C1 segment of cervical spinal cord (tissue), 14 donors: ENCODE measurements at places on chromosomes 7 and 10.

DNA sequence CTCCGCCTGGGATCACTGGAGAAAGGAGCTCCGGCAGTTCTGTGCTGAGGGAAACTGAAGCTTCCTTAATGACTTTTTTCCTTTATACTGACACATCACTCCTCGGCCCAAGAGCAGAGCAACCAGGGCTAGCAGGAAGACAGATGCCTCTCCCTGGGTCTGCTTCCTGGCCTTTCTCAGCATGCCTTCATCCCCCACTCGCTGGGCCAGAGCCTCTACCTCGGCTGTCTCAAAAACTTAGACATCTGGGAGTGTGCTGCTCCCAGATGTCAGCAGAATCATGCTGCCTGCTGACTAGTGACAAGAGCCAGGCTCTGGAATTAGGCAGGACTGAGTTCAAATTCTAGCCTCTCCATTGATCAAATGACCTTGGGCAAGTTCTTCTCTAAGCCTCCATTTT is 24.4 kb upstream of the LRRC4 start:
- no peak for DNase-seq

- DNase-seq: no peak
These were observed 213.7 kb downstream of the ELMO1 start for GRCh38 chr7:37234928-37235327.

- no peak for DNase-seq
These were observed 96.4 kb upstream of the DNAAF5 start for GRCh38 chr7:630111-630511.

DNA sequence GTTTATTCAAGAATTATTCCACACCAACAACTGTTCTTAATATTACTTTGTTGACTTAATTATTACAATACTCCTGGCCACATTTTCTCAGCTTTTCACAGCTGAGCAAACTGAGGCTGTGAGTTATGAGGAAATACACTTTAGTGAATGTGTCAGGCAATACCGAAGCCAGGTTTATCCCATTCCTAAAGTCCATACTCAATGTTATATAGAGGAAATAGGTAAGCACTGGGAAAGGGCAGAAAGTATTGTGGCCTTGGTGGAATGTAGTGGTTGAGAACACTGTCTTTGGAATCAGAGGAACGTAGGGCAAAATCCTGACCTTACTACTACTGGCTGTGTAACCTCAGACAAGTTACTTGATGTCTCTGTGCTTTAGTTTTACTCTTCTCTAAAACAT is 110.8 kb downstream of the CD36 start:
- DNase-seq: no peak

DNA sequence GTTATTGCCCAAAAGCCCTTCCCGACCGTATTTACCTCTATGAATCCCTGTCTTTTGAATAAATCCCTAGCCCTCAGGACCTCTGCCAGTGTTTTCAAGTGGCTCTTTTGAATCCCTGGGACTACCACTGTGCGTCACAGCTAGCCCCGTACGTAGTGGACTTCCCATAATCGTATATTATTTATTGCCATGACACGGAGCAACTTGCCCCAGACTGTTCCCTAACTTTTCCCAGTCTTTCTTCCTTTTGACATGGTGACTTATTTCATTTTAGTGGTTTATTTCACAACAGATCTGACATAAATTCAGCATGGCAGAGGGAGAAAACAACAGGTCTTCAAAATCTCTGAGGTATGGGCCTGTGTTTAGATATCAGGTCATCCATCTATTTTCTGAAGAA is 318.6 kb upstream of the KLF6 start:
- no peak for DNase-seq
